ENCODE measurements at places on chromosomes 2 and 18.
A peak's percentile ranks its signal among the peaks of the same experiment; 100 is the strongest.

GRCh38 chr2:26577442-26578112 is 63.6 kb downstream of the CIB4 start:
- DNase-seq, result peak; percentile 76

DNA sequence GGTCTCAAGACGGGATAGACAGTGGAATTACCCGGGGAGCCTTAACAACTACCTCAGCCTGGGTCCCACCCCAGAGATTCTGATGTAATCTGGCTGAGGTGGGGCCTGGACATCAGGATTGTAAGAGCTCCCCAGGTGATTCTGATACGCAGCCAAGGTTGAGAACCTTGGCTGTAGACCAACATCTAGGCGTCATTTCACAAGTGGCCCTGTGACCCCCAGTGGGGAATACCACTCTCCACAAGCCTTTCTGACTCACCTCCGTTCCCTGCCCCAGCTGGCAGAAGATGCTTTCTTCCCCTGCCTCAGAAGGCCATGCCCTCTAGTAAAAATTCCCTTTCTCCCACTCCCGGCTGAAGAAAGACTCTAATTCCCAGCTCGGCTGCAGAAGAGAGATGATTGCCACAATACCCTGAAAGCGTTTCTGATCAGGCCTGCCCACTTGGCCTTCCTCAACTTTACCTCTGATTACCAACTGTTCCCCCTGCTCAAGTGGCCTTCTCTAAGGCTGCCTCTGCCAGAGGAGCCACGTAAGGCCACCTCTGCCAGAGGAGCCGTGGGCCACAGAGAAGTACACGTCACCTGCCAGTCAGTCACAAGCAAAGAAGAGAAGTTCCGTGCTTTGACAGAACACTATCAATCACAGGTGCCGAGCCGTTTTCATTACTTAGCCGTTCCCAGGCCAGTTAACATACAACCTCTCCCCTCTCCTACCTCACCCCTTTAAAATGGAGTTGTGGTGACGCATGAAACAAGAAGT is 116.8 kb upstream of the PKDCC start:
- DNase-seq, result no peak

DNA sequence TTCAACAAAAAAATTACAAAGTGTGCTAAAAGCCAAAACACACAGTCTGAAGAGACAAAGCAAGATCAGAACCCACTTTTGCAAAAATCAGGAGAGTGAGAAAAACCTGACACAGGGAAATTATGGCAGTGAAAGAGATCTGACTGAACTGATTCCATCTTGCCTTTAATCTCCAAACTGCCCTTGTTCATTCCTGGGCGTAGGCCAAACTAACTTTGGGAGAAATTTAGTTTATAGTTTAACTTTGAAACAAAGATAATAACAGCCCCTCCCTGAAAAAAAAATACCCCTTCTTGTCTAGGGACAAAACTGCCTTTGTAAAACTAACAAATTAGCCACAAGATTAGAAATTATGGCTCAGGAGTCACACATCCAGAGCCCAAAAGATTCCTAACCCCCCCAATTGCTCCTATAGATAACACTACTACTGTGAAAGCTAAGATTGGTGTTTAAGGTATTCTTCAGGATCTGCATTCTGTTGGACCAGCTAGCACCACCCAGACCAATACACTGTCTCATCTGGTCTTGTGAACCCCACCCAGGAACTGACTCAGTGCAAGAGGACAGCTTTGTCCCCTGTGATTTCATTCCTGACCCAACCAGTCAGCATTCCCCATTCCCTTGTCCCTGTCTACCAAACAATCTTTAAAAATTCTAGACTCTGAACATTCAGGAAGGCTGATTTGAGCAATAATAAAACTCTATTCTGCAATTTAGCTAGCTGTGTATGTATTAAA is 226.1 kb upstream of the SH3BP4 start:
- DNase-seq, result no peak

DNA sequence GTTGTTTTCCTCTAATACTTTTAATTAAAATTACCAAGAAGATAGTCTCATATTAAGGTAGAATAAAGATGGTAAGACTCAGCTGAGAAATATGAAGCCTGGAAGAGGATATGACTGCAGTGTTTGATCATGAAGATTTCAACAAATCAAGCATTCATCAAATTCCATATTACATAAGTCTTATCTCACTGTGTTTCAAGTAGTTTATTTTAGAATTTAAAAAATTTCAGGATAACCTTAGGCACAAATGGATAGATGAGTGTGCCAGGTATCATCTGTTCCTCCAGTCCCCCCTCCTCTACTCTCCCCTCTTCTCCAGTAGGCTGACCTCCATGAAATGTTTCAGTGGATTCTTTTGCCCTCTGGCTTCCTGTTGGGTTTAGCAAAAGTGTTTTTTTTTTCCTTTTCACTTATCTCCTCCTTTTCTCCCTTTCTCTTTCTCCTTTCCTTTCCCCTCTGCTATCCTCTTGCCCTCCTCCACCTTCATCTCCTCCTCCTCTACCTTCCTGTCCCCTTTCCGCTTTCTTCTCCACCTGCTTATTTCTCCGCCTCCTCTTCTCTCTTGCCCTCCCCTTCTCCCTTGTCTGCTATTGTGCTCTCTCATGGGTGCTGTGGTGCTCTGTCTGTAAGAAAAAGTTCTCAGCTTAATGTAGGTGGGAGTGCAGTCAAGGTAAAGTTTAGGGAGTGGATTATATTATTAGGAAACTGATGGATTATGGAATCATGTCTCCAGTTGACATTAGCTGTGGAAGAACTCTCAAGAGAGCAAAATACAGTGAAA is 72.8 kb downstream of the ABI2 start:
- no peak for DNase-seq

DNA sequence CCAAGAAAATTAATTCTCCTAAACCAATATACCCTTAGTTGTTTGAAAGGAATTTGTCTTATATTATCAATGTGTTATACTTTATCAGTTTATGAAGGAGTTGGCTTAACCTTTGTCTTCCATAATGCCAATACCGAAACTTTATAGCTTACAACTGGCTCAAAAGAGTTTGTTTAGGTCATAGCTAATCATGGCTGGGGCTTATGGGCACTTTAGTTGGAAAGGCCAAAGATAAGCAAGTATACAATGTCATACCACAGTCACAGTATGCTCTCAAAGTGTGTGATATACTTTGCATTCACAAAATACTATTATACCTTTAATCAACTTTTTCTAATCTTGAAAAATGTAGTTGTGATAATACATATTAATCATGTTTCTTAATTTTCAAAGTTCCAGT is 2.3 kb downstream of the KLHL41 start:
- no peak for DNase-seq

DNA sequence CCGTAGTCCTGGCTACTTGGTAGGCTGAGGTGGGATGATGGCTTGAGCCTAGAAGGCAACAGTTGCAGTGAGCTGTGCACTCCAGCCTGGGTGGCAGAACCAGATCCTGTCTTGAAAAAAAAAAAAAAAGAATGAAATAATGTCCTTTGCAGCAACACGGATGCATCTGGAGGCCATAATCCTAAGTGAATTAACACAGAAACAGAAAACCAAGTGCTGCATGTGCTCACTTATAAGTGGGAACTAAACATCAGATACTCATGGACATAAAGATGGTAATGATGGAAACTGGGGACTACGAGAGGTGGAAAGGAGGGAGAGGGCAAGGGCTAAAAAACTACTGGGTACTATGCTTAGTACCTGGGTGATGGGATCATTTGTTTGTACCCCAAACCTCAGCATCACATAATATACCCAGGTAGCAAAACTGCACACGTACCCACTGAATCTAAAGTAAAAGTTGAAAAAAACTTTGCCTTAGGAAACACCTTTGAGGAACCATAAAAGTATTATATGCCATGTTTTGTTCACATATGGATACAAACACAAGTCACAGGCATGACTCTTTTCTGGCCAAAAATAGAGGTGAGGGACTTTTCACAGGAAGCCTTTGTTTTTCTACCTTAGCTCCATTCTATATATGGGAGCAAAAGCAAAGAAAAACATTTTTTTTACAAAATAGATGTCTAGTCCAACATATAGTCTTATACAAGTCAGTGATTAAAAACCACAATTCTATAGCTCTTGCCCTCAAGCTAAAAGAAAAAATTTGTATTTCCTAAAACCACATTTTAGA is 36.6 kb downstream of the GPR155 start:
- no peak for DNase-seq

DNA sequence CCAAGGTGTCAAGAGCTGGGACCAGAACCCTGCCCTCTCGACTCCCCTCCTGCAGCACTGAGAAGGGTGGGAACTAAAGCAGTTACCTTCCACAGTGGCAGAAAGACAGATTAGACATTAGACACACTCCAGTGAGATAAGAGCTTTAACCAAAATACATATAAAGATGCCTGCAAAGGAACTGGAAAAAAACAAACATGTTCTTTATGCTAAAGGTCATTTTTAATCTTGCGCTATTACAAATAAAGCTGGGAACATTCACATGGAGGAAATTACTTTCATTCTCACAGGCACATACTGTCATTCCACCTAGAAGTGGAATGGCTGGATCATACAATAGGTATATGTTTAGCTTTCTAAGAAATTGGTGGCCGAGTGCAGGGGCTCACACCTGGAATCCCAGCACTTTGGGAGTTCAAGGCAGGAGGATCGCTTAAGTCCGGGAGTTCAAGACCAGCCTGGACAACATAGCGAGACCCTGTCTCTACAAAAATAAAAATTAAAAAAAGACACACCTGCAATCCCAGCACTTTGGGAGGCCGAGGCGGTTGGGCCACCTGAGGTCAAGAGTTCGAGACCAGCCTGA is 41.9 kb downstream of the C2orf76 start:
- no peak for DNase-seq

GRCh38 chr2:154758871-154759270 is 60.4 kb downstream of the KCNJ3 start:
- no peak for DNase-seq

DNA sequence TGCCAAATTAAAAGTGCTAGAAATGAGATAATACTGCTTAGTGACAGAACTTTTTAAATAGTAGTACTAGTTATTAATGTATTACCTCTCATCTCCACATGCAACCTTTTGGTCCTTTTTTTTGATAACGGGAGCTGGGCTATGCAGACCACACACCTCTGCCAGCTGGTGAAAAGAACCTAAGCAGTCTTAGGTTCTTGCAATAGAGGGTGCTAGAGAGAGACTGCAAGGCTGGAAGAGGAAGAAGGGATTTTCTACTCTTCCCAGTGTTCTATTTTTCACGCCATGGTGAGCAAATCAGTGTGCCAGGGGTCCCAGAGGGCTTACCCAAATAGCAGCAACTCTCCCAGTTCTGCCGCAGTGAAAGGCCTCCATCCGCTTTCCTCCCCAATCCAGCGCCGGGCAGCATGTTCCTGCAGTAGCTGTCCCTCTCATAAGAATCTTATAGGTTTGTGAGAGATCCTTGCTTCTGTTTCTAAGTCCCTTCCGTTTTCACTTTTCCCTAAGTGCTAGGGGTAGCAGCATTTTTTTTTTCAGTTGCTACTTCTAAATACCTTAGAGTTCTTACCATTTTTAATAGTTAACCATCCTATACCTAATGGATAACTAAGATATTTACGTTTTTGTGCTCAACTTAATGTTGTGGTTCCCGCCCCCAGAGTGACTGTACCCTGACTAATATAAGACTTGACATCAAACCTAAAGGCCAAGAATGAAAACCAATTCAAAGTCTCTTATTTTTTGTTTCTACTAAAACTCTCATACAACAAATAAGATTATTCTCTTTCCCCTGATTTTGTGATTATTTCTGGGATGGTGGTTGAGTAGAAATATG is 69.4 kb upstream of the UBE2E3 start:
- no peak for DNase-seq

GRCh38 chr2:6024784-6025183 is 332.6 kb downstream of the SOX11 start:
- no peak for DNase-seq

GRCh38 chr18:25875551-25876240 is 214.7 kb downstream of the SS18 start:
- no peak for DNase-seq

- DNase-seq, result no peak
These were observed 143.5 kb downstream of the CELF4 start for GRCh38 chr18:37422116-37422515.

DNA sequence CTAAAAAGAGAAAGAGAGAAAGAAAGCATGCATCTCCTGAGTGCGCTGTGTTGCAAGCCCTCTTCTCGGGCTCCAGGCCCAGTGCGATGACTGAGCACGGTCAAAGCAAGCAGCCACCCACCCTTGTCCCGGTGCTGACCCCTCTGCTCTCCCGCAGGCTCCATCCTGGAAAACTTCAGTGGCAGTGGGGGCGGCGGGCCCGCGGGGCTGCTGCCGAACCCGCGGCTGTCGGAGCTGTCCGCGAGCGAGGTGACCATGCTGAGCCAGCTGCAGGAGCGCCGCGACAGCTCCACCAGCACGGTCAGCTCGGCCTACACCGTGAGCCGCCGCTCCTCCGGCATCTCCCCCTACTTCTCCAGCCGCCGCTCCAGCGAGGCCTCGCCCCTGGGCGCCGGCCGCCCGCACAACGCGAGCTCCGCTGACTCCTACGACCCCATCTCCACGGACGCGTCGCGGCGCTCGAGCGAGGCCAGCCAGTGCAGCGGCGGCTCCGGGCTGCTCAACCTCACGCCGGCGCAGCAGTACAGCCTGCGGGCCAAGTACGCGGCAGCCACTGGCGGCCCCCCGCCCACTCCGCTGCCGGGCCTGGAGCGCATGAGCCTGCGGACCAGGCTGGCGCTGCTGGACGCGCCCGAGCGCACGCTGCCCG is 252.5 kb downstream of the GLI2 start:
- no peak for DNase-seq

GRCh38 chr2:26011990-26012856 is 21.7 kb upstream of the RAB10 start:
- no peak for DNase-seq

DNA sequence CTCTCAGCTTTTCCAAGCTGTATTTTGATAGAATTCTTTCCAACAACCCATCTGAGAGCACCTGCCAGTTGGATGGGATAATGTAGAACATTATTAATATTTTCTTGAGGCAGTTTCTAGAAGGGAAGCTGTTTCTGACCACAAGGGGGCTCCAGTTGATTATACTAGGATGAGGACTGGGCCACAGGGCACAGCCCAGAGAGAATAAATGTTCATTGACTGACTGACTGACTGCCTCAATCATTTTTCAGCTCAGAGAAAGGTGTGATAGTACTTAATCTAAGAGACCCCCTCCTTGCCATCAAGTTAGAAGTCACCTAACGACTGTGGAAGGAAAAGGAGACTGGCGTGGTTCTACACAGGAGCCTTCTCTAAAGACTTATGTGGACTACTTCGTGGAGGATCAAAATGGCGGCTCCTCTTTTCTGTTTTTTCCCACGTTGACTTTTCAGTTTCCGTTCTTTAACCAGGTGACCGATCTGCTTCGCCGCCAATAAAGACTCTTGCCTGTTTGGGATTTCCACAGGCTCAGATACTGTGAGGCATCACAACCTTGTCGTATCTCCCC is 31.9 kb upstream of the CREG2 start:
- DNase-seq, result peak; percentile 72

DNA sequence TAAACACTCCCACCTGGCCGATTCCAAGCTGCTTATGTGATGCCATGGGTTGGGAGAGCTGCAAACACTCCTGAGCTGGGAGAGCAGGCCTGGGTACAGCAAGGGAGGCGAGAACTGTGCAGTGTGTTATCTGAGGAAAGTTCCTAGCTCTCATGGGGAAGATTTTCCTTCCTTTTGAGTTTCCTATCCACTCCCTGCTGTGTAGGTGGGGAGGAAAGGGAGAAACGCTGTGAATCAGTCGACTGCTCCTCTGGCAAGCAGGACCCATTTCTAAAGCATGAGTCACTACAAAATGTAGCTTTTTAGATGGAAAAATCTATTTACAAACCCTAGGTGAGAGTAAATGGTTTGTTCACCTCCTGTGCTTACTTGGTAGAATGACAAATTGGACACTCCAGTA is 80.4 kb downstream of the SH3RF3 start:
- DNase-seq, result no peak

Measured in stimulated activated CD4-positive, alpha-beta T cell treated with anti-CD3 and anti-CD28 coated beads, Interleukin-2, amount 100 ng/mL, for 24 hours (primary cell).